Keratinocyte (primary cell): ENCODE measurements at places on chromosomes 16 and 17.

- no peak for DNase-seq
Measured at GRCh38 chr17:74978240-74978639, 5.7 kb upstream of the HID1 start.

DNA sequence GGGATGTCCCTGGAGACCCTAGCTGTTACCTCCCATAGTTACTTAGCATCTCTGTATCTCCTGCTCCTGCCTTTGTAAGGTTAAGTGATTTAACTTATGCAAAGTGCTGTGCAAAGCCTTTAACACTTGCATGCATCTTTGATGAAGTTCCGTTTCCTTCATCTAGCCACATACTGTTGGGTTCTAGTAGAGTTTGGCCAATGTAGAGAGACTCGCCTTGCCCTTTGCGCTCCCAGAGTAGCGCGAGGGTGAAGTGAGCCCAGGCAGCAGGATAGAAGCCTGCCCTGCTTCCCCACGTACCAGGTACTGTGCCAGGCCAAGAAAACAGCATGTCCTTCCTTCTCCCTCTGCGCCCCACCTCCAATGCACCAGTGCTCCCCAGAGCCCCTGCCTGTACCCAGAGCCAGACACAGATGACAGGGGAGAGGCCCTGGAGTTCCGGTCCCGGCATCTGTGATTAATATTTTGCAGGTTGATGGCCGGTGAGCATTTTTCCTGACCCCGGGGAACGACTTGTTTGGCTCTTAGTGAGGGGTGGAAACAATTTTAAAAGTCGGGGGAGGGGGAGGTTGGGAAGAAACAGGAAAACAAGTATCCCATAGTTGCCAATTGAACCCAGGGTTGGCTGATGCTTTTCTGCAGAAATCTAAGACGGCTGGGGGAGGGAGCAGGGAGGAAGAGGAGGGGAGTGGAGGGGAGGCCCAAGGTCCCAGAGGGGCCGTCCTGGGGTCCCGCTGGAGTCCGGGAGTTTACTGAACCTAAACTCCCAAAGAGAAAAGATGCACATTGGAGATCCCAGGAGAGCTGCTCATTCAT lies 13.1 kb upstream of the CDC42EP4 start:
- DNase-seq = no peak

DNA sequence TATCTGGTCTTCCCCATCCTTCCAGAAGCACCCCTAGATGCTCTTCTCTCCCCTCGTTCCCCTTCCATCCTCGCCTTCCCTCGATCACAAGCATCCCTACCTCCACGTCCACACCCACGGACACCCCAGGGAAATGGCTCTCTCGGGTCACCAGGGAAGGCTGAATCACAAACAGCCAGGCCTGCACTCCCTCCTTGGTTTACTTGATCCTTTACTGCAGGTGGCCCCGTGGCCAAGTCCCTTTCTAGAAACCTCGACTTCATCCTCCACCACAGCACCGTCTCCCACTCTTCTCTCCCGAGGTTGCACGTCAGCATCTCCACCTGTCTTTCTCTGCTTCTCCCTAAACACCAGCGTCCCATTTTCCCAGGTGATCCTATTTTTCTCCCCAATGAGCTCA lies 6.5 kb upstream of the RBFOX3 start:
- DNase-seq = no peak

- DNase-seq = no peak
Measured at GRCh38 chr16:27495191-27495590, 54.5 kb downstream of the GTF3C1 start.

GRCh38 chr16:10629592-10629963 lies 49.2 kb upstream of the EMP2 start:
- no peak for DNase-seq

- no peak for DNase-seq
Measured at GRCh38 chr17:17576772-17577234, 14.7 kb downstream of the PEMT start.

- DNase-seq = no peak
Measured at GRCh38 chr17:49403514-49404289, 11.0 kb downstream of the PHB1 start.

- DNase-seq = no peak
Measured at GRCh38 chr16:60091529-60091928, 1357.4 kb upstream of the GOT2 start.

- DNase-seq = no peak
Measured at GRCh38 chr17:40069751-40070708, 7.3 kb downstream of the THRA start.

DNA sequence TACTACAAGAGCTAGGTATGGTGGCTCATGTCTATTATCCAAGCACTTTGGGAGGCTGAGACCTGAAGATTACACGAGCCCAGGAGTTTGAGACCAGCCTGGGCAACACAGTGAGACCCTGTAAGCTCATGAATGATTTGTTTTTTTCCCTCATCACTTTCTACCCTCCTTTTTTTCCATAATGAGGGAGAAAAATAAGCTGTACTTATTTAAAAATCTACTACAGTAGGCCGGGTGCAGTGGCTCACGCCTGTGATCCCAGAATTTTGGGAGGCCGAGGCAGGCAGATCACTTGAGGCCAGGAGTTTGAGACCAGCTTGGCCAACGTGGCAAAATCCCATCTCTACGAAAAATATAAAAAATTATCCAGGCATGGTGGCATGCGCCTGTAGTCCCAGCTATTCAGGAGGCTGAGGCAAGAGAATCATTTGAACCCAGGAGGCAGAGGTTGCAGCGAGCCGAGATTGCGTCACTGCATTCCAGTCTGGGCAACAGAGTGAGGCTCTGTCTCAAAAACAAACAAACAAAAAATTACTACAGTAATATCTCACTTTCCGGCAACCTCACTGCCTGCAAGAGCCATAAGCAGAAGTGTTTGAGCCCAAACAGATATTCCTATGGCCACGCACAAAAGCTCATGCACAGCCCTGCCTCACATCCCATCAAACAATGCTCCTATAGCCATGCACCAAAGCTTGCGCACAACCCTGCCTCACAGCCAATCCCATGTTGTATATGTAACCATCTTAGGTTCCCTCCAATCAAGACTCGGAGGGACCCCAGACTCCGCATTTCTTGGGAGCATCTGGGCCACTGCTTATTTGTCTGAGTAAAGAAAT lies 37.4 kb downstream of the TK2 start:
- DNase-seq = no peak

DNA sequence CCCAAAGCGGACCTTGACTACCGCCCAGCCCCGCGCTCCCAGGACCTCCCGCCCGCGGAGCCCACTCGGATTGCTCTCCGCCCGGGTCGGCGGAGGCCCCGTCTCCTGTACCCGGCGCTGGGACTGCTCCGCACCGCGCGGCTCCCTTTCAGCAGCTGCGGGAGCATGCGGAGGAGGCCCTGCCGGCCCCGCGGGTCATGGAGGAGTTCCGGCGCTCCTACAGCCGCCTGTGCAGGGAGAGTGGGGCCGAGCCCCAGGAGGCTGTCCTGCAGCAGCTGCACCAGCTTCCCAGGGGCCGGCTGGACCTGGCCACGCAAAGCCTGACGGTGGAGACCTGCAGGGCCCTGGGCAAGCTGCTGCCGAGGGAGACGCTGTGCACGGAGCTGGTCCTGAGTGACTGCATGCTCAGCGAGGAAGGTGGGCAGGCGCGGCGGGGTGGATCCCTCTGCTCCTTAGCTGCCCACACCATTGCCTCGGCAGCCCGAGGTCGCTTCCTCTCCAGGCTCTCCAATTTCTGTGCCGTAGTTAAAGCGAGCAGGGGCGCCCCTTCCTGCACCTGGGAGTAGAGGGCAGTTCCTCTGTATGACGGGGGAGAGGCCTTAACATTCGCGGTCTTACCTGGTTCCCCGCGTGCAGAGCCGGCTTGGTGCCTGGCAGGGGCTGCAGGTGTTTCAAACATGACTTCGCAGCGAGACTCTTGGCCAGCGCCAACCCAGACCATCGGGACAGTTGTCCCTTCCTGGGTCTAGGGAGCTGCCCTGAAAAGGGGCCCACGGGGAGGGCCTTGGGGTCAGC lies 539 bp downstream of the LRRC45 start:
- no peak for DNase-seq

DNA sequence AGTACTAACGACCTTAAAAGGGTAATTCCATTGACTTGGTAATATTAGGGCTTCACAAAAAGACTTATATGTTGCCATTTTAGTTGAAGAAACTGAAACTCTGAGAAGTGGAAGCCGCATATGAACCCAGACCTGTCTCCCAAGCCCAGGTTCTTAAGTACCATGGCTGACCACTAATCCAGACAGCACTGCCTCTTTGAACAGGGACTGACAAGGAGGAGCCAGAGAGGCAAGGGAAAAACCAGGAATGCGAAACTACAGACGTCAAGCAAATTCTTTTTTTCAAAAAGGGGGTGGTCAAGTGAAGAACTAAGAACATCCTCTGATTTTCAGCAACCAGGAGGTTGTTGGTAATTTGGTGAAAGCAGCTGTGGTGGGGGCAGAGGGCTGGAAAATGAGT lies 15.2 kb downstream of the CYB5D1 start:
- no peak for DNase-seq

DNA sequence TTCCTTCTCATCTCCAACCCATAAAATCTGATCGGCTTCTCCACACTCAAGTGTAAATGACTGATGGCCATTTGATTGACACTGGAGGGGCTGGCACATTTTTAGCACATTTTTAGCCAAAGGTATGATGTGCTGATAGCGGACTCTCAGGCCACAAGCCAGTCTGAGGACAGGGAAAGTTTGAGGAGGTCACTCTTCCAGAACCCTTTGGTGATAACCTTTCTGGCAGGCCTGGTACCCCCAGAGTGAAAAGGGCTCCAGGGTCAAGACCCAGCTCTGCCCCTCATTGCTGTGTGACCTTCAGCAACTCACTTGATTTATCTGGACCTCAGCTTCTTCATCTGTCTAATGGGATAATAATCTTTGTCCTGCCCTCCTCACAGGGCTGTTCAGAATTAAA lies 1.7 kb upstream of the NLRC5 start:
- no peak for DNase-seq

GRCh38 chr17:56290802-56291118 lies 137.5 kb downstream of the ANKFN1 start:
- no peak for DNase-seq

- no peak for DNase-seq
Measured at GRCh38 chr17:56891751-56892150, 22.1 kb downstream of the TRIM25 start.

- no peak for DNase-seq
Measured at GRCh38 chr16:77227745-77228144, 28.5 kb downstream of the SYCE1L start.

DNA sequence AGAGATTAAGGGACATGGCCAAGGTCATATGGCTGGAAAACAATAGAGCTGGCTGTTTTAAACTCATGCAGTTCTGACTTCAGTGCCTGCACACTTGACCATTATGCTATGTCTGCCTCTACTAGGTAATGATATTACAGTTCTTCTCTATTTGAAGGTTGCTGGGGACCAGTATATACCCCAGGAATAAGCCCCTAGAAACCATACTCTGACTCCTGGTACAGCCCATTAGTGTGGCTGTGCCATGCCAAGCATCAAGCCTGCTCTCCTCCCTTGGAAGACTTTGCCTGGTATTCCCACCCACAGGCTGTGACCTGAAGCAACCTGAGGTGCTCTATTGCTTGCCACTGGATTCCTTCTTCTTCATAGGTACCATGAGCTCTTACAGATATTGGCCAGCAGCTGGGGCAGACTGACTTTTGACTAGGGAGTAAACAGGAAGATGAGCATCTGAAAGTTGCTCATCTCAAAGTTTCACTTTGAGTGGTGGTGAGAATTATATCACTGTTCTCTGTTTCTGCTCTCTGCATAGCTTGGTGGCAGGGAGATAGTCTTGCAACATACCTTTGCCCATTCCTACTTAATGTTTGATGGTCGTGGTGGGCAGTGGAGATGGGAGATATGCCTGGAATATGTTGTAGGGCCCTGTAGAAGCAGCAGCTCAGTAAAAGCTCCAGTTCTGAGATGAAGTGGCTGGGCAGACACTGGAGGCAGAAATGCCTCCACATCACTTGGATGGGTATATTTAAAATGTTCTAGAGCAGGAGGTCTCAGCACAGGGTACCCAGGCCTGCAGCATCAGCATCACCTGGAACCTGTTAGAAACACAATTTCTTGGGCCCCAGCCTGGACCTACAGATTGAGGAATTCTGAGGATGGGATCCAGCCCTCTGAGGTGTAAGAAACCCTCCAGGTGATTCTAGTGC lies 274.7 kb downstream of the HS3ST4 start:
- DNase-seq = no peak

- no peak for DNase-seq
Measured at GRCh38 chr17:42288803-42289610, 709 bp downstream of the STAT5A start.

DNA sequence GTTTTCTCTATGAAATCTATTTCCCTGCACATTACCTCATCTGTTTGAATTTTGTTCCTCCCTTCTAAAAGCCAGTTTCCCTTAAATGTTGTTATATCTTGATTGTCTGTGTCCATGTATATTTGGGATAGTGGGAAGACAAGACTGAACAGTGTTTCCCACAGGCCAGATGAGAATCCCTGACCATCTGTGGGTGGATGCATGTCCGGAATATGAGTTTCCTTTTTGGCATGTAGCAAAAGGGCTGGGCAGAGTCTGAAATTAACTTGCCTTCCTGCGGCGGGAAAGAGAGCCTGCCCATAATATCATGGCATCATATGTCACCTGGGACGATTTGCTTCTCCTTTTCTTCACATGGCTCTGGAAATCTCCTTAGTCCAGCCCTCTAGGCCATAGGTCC lies 385.8 kb upstream of the MAF start:
- no peak for DNase-seq

DNA sequence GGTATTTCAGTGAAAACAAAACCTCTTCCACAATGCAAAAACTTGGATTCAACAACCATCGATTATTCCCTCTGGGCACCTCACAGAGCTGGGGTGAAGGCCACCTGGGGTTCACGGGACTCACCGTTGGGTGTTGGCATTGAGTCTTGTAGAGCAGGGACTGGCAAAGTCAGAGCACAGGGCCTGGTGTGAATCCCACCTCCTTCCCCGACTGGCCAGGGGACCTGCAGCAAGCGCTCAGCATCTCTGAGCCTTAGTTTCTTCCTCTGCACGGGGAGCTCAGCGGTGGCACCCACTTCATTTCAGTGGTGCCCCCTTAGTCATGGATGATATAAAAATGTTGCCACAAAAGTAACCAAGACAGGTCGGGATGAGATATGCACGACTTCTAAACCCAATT lies 100.4 kb downstream of the METRNL start:
- DNase-seq = no peak

DNA sequence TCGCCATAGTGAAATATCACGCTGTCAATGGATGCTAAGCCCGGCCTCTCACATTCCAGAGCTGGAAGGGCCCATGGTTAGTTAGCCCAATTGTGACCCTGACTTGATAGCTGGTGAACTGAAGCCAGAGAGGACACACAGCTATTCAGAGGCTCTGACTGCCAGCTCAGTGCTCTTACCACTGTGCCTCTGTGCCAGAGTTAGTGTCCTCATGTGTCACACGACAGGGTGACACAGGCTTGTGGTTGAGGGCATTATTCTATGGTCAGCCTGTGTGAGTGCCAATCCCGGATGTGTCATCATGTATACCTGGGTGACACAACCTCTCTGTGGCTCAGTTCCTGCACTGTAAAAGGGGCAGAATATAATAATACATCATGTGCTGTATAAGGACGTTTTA lies 2.5 kb upstream of the MT1X start:
- no peak for DNase-seq
